Endothelial cell of umbilical vein (primary cell): ENCODE measurements at places on chromosomes 3 and 15. TPM values are rescaled to one million over a fixed set of nuclear protein-coding genes. Genes with fewer than 3 reads are reported as not detected.

CP gene
- not detected in 2 replicates for total RNA-seq

ABI3BP gene
- total RNA-seq, result 55.9 and 78.1 TPM in 2 replicates

CERS3 gene
- not detected in 2 replicates for total RNA-seq

TRH gene
- total RNA-seq, result not detected in 2 replicates

MME gene
- total RNA-seq, result 8.4 and 10.5 TPM in 2 replicates

NR1I2 gene
- total RNA-seq, result not detected in 2 replicates

XIRP1 gene
- total RNA-seq, result not detected in 2 replicates

C3orf18 gene
- total RNA-seq, result 1.7 and 2.6 TPM in 2 replicates

PDZRN3 gene
- total RNA-seq, result not detected in 2 replicates

AADACL2 gene
- total RNA-seq, result not detected in 2 replicates

FYCO1 gene
- 20.2 and 20.8 TPM in 2 replicates for total RNA-seq

ESYT3 gene
- not detected in 2 replicates for total RNA-seq

TUSC2 gene
- total RNA-seq, result 30.0 and 31.0 TPM in 2 replicates
